ENCODE measurements at places on chromosomes 5 and 9. TPM values are rescaled to one million over a fixed set of nuclear protein-coding genes. Genes with fewer than 3 reads are reported as not detected.

DNA sequence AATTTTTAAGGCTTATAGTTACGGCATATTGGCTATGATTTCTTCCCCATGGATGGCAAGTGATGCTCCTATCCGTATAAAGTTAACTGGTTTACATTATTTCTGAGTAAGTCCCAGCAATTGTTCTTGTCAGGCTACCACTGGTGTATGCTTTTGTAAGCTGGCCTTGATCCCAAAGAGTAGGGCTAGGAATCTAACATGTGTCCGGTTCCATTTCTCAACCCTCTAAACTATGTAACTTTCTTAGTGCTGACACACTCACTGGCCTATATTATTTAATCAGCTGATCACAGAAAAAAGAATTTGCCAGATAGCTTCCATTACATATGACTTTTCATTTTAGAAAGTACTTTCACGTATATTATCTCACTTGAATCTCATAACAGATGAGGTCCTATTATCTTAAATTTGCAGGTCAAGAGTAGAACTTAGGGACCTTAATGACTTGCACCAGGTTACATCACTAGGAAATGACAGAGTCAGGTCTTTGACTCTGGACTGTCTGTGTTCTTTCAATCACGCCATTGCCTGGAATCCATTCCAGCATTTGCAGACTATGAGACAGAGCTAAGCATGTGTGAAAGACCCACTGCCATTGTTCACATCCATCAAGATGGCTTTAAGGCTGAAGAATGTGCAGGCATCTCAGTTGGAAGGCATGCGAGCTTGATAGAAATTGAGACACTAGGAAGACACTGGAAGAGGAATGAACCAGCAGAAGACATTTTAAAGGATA, 362.9 kb downstream of the ARRDC3 start:
- DNase-seq, result no peak

DNA sequence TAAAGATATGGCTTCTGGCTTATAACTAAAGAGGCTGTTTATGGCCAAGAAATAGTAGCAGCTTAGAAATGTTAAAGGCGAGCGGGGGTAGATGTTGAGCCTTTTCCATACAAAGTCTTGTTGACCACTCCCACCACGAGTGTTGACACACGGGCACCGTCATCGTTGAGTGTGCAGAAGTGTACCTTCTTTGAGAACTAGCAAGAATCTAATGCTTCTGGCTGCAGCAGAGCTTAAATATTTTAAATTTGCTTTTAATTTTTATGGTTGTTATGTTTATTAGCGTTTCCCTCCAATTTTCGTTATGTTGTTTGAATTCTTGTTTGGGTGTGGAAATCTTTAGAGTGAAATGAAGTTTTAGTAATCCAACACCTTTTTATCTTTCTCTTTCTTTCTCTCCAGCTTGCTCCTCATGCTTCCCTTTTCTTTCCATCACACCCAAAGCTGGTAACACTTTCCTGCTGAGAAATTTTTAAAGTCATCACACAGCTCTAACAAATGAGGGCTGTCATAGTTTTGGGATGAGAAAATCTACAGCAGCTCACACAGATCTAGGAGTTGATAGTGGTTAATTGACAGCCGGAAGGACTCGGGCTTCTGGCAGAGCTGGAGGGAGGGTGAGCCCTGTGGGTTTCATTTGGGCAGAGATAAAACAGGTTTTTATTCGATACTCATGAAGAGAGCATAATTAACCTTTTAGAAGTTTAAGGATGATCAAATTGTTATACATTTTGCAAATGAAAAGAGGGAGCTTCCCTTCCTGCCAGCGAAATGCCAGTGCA, 120.1 kb upstream of the ZNF608 start:
- peak; percentile 31 for DNase-seq

- DNase-seq, result no peak
Observed at GRCh38 chr9:130232899-130233586, 32.5 kb upstream of the HMCN2 start.

GRCh38 chr5:111730659-111731382, 26.2 kb downstream of the NREP start:
- no peak for DNase-seq

NUTM2F gene
- not detected for polyA plus RNA-seq

NIPAL4 gene
- not detected for polyA plus RNA-seq

- no peak for DNase-seq
Observed at GRCh38 chr5:76604838-76605237, 18.4 kb downstream of the F2RL2 start.

TSSK1B gene
- not detected for polyA plus RNA-seq

DNA sequence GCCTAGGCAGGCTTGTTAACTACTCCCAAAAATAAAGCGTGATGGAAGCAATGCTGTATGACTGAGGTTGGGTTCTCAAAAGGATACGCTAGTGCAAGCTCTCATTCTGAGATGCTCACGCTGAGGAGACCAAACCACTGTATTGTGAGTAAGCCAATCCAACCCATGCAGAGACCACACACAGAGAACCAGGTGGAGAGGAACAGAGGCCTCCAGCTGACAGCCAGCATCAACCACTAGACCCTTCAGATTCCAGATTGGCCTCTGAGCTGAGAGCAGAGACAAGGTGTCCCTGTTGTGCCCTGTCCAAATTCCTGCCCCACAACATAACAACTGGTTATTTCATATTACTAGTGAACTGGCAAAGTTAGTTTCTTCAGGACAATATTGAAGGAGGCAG, 4.5 kb downstream of the TSTD2 start:
- DNase-seq, result no peak

GRCh38 chr9:15332939-15333338, 25.9 kb upstream of the TTC39B start:
- no peak for DNase-seq

DNA sequence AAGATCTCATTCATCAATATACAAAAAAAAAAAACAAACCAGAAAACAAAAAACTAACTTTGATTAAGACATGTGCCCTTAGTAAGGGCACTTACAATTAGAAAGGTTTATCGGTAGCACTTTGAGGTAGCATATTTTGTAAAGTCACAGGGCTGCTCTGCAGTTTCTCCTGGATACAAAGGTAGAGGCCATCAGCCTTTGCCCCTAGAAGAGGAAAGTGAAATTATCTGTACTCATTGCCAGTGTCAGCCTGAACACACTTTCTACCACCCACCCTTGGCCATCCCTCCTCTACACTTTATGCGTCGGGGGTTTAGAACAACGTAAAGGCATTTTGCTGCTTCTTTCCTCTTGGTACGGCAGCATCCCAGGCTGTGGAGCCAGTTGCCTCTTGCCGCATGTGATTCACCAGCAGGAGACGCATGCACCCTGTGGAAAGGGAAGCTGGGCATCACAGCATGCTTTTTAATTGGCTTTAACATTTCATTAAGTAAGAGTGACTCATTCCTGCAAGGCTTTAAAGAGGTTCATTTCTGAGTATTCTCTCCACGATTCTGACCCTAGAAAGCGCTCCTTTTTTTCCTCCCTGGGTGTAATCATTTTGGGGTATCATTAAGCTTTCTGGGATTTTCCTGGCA, 84.6 kb downstream of the CEMIP2 start:
- peak; percentile 32 for DNase-seq

ESM1 gene
- 1.5 TPM for polyA plus RNA-seq

ZBTB26 gene
- 10.3 TPM for polyA plus RNA-seq

SARDH gene
- polyA plus RNA-seq, result 5.0 TPM

DNA sequence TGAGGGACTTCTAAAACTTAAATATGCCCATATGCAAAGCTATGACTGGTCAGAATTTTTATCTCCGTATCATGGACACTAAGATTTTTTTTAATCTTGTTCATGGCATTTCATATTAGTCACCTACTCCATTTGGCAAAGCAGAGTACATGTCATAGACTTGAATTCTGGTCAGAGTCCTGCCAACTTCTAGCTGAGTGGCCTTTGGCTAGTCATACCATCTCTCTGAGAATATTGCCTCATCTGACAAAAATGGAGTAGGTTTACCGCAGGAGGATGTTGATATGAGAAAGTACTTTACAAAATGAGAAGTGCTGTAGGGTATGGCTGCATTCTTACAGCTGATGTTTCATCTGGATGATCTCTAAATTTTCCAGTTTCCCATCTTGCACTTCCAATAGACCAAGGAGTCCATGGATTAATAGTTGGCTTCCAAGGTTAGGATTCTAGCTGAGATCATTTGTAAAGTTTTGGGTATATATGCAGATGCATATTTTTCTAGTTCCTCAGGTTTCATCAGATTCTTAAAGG, 150.8 kb upstream of the NR3C1 start:
- DNase-seq, result no peak

- DNase-seq, result no peak
Observed at GRCh38 chr5:124822647-124823046, 76.2 kb upstream of the ZNF608 start.

GRCh38 chr5:129945774-129946270, 41.6 kb downstream of the CHSY3 start:
- no peak for DNase-seq

GRCh38 chr5:148793261-148793660, 33.1 kb upstream of the ADRB2 start:
- no peak for DNase-seq

DNA sequence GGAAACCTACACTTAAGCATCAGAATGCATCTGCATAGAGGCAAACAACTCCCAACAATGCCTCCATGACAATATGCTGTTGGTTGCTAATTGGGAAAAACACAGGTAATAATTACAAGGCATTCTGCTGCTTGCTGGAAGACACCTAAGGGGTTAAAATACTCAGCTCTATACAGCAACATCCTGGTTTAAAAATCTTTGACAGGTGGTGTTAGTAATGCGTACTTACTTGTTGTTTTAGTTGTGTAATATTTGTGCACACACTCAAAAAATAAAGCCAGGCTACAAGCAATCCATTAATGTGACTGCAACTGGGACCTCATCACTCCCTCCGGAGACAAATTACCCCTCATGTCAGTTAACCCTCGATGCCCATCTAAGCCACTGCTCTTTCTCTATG, 126.3 kb upstream of the ELL2 start:
- DNase-seq, result no peak

DNA sequence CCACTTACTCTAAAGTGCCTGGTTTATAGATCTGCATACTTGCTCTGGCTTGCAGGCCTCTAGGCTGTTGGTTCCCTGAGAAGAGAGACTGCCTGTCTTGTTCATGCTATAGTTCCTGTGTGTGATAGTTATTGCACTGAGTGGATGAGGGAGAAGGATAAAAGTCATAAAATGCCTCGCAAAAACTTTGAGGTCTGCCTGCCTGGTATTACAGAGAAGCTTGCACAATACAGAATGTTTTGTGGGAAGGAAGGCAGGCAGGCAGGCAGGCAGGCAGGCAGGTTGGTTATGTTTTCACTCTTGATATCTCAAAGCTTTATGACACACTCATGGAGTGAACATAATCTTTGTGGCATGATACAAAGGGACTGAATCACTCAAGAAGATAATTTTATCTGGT, 287.1 kb downstream of the SLIT3 start:
- no peak for DNase-seq

DCAF12 gene
- 65.5 TPM for polyA plus RNA-seq

- DNase-seq, result no peak
Observed at GRCh38 chr5:53123702-53124101, 14.1 kb upstream of the MOCS2 start.

GRCh38 chr9:78678877-78679276, 382.0 kb downstream of the PSAT1 start:
- no peak for DNase-seq

DNA sequence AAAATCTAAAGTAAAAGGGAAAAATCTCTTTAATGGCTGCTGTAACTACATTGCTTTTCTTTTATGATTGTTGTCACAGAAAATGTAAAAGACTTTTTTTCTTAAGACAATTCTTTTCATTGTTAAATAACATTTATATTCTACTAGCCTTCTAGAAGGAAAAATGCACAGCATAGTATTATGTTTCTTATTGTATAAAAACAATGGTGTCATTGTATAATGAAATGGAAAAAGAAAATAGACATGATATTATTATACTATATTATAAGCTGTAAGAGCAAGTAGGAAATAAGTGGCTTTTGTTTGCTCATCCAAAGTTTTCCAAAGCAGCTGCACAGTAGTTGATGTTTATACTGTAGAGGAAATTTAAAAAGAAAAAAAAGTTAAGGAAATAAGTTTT, 1021.7 kb downstream of the EFNA5 start:
- no peak for DNase-seq

GRCh38 chr9:135776893-135777622, 75.1 kb downstream of the KCNT1 start:
- no peak for DNase-seq

FCN2 gene
- 0.33 TPM for polyA plus RNA-seq

CDH6 gene
- 1.4 TPM for polyA plus RNA-seq

- DNase-seq, result no peak
Observed at GRCh38 chr5:74519161-74519571, 121.4 kb downstream of the ENC1 start.

GRCh38 chr5:36584009-36584875, 22.2 kb upstream of the SLC1A3 start:
- no peak for DNase-seq

GRCh38 chr5:98397081-98397480, 376.4 kb upstream of the RGMB start:
- no peak for DNase-seq

PCDHB14 gene
- 3.8 TPM for polyA plus RNA-seq

DNA sequence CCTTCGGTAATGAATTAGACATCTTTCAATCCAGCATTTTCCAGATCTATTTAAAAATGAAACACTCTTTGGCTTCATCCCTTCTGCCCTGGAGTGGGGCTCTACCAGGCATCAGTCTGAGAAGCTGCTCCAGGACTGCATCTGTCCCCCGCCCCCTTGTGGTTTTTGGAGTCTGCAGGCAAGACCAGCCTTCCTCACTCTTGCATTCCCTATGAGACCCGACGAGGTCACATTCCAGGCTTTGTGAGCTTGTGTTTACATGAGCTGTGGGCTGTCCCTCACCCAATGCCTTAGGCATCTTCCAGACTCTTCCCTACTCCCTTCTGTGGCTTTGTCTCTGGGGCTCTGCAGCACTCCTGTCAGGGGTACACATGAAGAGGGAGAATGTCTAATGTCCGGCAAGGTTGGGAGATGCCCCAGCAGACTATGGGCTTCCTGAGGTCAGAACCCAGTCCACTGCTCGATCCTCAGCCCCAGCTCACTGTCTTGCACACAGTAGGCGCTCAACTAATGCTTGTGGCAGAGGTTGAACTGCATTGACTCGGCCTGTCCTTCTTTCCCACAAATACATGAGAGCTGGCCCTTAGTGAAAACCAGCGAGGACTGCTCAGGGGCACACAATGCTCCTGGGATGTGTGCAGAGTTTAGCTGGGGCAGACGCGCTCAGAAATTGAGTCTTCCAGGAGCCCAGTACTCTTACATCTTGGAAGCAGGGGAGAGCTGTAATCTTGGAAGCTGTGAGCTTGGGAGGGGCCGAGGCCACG, 11.7 kb upstream of the GADD45G start:
- no peak for DNase-seq

GRCh38 chr9:6543204-6543603, 102.3 kb downstream of the GLDC start:
- no peak for DNase-seq

All from ovary (tissue), 10 donors.